Jurkat, Clone E6-1 (cell line): ENCODE measurements at places on chromosomes 1 and 21.

DNA sequence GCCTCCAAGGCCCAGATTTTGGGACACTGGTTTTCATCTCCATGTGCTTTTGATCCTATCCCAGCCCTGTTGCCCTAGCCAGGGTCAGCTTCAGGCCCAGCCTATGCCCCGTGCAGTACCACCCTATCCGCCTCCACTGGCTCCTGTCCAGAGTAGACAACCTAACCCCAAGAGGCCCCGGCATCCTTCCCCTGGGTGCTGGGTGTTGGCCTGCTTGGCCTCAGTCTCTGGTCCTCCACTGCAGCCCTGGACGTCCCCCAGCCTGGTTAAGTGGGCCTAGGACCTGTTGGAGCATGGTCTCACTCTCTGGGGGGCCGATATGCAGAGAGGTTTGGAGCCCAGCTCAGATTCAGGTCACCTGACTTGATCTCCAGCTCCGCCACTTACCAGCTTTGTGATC is 1.6 kb downstream of the CSF3R start:
- no peak for DNase-seq

GRCh38 chr1:58764294-58764978 is 19.4 kb downstream of the JUN start:
- no peak for DNase-seq

DNA sequence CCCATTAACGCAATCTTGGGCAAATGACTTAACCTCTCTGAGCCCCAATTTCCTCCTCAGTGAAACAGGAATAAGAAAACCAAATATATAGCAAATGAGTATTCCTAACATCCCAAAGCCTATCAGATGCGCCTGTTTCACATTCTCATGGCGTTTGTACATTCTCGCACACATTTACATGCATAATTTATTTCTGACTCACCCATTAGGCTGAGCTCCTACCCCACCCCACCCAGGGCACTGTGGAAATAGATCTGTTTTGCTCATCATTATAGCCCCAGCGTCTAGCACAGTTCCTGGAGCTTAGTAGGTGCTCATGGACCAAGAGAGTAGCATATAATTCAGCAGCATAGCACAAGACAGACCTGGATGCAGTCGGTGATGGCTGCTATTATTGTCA is 146.1 kb upstream of the VANGL1 start:
- DNase-seq: no peak

DNA sequence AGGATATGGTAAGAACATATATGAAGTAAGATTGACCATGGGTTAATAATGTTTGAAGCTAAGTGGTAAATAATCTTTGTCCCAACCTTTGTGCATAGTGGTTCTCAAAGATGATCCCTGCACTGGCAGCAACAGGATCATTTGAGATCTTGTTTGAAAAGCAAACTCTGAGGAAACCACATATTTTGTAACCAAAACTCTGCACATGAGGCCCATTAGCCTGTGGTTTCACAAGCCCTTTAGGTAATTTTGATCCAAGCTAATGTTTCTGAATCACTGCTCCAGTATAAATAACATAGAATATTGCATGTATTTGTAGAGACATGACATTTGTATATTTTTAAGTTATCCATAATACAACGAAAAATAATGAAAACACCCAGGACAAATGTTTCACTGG is 147.9 kb upstream of the RGS18 start:
- DNase-seq: no peak

- DNase-seq: no peak
These were observed 7.0 kb upstream of the ABCD3 start for GRCh38 chr1:94411237-94411636.

DNA sequence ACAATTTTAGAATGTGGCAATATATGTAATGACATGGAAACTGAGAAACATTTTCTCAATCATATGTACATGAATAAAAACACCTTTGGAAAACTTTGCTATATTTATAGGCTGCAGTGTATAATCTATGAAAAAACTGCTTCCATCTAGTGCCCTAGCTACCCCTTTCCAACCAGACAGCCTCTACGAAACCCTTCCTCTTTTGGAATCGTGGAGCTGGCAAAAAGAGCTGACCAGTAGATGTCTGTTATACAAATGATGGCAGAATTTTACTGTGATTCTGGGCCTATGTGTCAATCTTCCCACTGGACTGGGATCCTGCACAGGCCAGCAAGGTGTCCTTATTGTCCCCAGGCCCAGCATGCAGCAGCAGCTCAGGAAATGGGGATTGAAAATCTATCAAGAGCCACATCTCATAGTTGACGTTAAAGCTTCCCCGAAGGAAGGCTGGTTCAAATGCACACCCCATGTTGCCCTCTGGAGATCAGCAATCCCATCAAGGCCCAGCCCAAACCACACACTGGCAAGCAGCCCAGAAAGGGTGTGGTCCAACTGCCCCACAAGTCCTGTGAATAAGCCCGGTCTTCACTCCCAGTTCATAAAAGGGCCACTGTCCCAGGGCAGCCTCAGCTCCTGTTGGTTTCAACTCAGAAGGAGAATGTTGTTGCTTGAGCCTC is 8.8 kb upstream of the FAM20B start:
- DNase-seq: no peak

- no peak for DNase-seq
These were observed 121.2 kb downstream of the ADGRL2 start for GRCh38 chr1:81921851-81922462.

DNA sequence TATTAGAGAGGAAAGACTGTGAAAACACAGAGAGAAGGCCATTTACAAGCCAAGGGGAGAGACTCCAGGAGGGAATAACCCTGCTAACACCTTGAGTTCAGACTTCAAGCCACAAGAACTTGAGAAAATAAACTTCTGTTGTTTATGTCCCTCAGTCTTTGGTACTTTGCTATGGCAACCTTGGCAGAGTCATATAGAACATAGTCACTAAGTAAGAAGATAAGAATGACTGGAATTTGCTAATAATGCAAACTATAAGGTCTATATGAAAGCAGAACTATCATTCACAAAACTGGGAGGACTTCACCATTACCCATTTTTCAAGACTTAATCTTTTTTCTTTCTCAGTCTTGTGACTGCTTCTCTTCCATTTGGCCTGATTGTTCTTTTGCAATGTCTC is 767.3 kb upstream of the ADAMTS5 start:
- DNase-seq: no peak

DNA sequence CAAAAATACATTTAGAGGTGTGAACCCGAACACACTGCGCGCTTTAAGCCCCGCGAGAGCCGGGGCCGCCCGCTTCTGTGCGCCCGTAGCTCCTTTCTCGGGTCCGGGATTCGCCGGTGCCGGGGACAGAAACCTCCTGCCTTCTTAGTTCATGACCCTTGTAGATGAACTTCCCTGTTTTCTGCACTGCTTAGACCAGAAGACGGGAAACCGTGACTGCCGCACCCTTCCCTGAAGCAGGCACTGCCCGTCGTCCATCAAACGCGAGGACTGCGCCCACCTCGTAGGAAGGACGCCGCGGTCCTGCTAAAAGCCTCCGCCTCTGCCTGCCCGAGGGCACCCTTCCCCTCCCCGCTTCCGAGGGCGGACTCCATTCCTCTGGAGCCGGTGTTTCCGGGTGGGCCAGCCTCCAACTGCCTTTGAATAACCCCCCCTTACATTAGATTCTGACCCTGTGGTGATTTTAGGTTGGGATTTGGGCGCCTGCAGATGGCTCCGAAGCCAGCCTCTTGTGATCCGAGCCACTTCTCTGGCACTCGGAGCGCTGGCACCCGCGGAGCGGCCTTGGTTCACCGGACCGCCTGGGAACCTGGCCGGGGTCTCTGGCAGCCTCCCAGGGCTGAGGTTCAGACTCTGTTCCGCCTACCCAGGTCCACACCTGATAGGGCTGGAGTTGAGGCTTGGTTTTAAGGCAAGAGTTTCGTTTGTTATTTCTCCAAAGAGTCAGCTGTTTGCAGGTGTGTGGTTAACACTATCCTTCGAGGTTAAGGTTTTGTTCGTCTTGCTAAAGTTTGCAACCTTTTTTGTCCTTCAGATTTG is 1.2 kb upstream of the PTTG1IP start:
- no peak for DNase-seq

DNA sequence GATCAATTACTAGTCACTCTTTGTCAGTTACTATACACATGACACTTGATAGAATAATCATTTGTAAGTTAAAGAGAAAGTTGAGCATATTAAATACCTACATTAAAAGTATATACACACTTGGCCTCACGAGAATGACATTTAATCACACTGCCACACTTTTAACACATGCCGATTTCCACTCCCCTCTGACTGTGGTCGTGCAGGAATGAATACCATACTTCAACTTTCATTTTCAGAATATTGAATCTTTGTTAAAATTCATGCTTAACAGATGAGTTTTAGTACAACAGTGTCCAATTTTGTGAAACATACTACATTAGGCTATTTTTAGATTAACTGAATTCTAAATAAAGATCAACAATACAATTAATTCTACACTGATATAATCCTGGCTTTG is 78.2 kb upstream of the SDC3 start:
- no peak for DNase-seq

GRCh38 chr1:978069-978834 is 3.6 kb downstream of the PERM1 start:
- no peak for DNase-seq

GRCh38 chr21:18776936-18777335 is 373.4 kb upstream of the TMPRSS15 start:
- no peak for DNase-seq

GRCh38 chr21:39097335-39097861 is 85.9 kb downstream of the PSMG1 start:
- no peak for DNase-seq

GRCh38 chr1:201344206-201345080 is 33.0 kb downstream of the TNNT2 start:
- no peak for DNase-seq

DNA sequence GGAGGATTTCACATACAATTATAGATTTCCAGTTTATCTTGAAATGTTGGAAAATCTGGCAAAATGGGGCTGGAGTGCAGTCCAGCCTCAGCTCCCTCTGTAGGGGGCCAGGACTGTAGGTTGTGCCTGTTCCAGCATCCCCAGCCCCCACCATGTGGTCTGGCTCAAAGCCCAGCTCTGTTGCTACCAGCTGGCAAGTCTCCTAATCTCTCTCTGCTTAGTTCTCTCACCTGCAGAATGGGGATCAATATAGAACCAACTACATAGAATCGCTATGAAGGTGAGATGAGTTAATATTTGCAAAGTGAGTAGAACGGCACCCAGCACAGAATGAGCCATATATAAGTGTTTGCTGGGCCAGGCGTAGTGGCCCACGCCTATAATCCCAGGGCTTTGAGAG is 50.0 kb upstream of the TARDBP start:
- no peak for DNase-seq

GRCh38 chr1:229225331-229225782 is 45.6 kb upstream of the RAB4A start:
- no peak for DNase-seq

DNA sequence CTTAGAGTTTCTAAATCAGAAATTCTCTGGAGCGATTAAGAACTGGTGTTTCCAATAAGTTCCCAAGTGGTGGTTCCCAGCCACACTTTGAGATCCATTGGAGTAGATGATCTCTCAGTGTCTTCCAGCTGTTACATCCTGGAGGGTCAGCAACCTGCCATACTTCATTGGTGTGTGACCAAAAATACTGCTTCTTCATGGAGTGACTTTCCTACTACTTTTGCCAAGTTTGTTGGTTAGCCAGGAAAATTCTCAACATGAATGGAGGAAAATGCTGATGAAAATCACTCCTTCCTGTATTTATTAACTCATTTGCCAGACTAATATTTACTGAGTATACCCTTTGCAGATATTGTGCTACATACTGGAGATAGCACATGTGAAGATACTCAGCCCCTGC is 186.1 kb downstream of the FGGY start:
- DNase-seq: no peak

DNA sequence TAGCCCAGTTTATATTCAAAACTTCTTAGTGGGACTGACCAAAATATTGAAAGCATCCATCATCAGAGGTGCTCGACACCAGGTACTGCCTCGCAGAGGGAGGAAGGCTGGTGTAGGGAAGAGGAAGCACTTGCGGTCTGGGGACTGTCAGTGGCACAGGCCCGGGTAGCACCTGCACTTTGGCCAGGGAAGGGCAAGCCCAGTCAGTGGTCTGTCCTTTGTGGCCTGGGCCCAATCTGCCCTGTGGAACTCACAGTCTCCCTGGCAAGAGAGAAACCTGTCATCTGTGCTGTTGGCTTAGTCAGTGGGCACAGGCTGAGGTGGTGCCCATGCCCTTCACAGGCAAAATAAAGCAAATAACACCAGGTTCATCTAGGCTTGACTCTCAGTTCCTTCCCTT is 77.4 kb downstream of the SYT6 start:
- DNase-seq: no peak

DNA sequence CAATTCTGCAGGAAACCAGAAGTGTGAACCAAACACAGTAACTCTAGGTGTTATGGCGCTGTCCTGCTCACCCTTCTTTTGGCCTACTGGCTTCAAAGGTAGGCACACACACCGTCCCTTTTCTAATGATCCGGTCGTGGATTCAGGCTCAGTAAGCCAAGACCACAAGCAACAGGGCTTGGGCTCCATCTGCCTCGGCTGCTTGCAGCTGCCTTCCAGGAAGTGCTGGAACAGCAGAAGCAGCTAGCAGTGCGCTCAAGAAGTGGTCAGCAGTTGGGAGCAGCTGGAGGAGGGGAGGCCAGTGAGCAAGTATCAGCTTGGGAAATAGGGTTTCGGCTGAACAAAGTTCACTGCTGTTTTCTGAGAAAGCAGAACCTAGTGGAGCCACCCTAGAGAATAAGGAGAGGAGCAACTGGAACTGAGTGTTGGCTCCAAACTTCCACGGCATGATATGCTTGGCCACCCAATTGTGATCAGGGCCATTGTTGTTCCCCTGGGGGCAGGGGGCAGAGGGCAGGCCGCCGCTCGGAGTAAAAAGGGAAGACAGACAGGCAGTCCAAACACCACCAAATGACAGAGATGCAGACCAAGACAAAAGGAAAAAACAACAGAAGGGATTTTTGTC is 173.4 kb downstream of the TOMM20 start:
- DNase-seq: no peak

- DNase-seq: no peak
These were observed 368.3 kb upstream of the ESRRG start for GRCh38 chr1:217091561-217091960.

- no peak for DNase-seq
These were observed 2.1 kb downstream of the NIPAL3 start for GRCh38 chr1:24417681-24418080.

DNA sequence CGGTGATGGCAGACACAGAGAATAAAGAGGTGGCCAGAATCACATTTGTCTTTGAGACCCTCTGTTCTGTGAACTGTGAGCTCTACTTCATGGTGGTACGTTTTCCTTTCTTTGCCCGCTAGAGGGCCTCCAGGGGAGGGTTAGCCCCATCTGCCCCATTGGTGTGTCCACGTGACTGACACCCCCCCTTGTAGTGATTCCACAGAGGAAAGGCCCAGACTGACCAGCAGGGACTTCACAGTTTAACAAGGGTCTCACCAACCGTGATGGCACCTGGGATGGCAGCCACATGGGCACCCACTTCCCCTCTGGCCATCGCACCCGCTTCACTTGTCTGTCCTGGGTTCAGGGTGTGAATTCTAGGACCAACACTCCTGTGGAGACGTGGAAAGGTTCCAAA is 22.3 kb upstream of the SARS1 start:
- DNase-seq: no peak
